ENCODE measurements at places on chromosomes 1 and 21. TPM values are rescaled to one million over a fixed set of nuclear protein-coding genes. Genes with fewer than 3 reads are reported as not detected.

DNA sequence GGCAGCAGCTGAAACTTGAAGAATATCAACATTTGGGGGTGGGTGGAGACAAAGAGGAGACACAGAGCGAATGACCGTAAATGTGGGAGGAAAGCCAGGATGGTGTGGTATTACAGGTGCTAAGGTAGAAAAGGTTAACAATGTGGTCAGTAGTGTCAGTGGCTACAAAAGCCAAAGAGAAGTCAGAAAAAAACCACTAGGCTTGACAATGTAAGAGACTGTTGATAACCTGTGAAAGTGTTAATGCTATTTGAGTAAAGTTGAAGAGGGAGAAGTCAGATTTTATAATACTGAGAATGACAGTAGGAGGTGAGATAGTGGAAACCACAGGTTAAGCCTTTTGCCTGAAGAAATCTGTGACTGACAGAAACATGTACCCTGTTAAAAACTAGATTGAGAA is 120.8 kb downstream of the CLEC20A start:
- H3K36me3 ChIP-seq, result no peaks in the 10 kb centered on the region
- H3K27me3 ChIP-seq, result no peaks in the 10 kb centered on the region
- no peak overlapping the region for H3K27ac ChIP-seq
- DNase-seq, result no peak
- H3K4me3 ChIP-seq, result no peak overlapping the region

Gene YBEY
- total RNA-seq, result 10.7 TPM

DNA sequence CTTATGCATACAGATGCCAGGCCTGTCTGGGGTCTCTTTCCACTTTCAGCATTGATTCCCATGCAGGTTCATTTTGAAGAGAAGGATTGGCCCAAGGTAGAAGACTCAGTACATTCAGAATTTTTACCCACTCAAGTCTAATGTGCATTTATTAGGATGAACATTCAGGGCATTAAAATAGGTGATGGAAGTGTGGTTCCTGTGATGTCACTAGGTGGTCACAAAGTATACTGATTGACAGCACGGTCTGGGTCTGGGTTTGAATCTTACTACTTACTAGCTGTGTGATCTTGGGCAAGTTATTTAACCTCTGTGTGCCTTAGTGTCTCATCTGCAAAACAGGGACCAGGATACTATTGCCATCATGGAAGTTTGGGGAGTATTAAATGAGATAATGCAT is 711 bp upstream of the ZNF648 start:
- H3K36me3 ChIP-seq, result no peaks in the 10 kb centered on the region
- no peak overlapping the region for H3K27ac ChIP-seq
- no peaks in the 10 kb centered on the region for H3K27me3 ChIP-seq
- H3K4me3 ChIP-seq, result no peak overlapping the region

DNA sequence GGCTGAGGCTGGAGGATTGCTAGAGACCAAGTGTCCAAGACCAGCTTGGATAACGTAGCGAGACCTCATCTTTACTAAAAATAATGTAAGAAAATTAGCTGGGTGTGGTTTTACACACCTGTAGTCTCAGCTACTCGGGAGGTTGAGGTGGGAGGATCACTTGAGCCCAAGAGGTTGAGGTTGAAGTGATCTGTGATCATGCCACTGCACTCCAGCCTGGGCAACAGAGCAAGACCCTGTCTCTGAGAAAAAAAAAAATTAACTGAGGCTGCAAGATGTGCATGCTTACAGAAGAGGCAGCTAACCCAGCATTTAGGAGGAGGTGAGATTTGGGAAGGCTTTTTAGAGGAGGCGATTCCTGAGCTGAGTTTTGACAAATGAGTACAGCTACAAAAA is 9.5 kb downstream of the AK4 start:
- no peaks in the 10 kb centered on the region for H3K27me3 ChIP-seq
- no peak overlapping the region for H3K27ac ChIP-seq
- no peak overlapping the region for H3K4me3 ChIP-seq
- no peak for DNase-seq
- H3K36me3 ChIP-seq, result no peaks in the 10 kb centered on the region

GRCh38 chr1:151606384-151606783 is 5.5 kb upstream of the SNX27 start:
- H3K27me3 ChIP-seq, result no peaks in the 10 kb centered on the region
- peak overlapping the region; percentile 24 for H3K27ac ChIP-seq
- peaks cover 12% of the 10 kb centered on the region for H3K4me1 ChIP-seq
- no peak overlapping the region for H3K4me3 ChIP-seq

Gene TDRD5
- 2.4 TPM for total RNA-seq

DNA sequence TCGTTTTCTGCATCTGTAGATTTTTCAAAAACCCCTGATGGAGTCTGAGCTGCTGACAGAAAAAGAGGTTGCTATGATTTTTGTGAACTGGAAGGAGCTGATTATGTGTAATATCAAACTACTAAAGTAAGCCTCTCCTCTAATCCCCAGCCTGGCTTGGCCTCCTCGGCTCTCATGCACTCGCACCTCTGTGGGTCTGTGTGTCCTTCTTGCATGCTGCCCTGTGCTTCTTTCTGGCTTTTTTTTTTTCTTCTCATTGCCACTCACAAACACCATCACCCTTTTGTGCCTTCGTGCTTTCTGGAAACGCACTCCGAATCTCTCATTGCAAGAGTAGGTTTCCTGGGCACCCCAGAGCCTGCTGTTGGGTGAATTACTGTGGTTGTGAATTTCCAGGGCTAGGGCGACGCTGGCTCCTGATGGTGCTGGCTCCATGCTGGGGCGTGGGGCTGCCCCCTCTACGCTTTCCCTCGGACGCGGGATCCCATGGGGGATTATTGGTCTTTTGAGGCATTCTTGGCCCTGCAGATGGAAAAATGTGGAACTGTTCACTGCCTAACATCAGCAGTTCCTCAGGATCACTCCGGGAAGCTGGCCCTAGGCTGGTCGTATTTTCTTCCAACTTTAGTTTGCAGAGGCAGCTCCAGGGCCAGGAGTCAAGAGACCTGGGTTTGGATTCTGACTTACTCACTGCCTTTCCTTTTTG is 56.8 kb downstream of the ATP5PO start:
- H3K4me1 ChIP-seq, result peaks cover 6% of the 10 kb centered on the region
- no peak for DNase-seq
